ENCODE measurements at places on chromosomes 3 and 15. TPM values are rescaled to one million over a fixed set of nuclear protein-coding genes. Genes with fewer than 3 reads are reported as not detected.

AHSG gene
- polyA plus RNA-seq: 0.59 TPM

ATP13A5 gene
- not detected for polyA plus RNA-seq

- H3K4me1 ChIP-seq: peaks cover 42% of the 10 kb centered on the region
- H3K4me3 ChIP-seq: no peak overlapping the region
- no peaks in the 10 kb centered on the region for H3K27me3 ChIP-seq
- H3K27ac ChIP-seq: peak overlapping the region; percentile 82
These were observed 7.7 kb downstream of the PLD1 start for GRCh38 chr3:171802590-171802956.

DNA sequence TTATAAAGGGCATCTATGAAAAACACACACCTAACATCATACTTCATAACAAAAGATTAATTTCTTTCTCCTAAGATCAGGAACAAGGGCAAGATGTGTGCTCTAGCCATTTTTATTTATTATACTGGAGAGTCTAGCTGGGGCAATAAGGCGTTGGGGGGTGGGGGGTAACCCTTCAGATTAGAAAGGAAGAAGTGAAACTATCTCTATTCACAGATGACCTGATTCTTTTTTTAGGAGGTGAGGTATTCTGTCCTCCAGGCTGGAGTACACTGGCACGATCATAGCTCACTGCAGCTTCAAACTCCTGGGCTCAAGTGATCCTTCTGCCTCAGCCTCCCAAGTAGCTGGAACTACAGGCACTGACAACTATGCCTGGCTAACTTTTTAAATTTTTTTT, 89.5 kb upstream of the MANF start:
- no peaks in the 10 kb centered on the region for H3K27me3 ChIP-seq
- no peaks in the 10 kb centered on the region for H3K4me1 ChIP-seq
- no peak for DNase-seq
- no peaks in the 10 kb centered on the region for H3K36me3 ChIP-seq

- H3K27me3 ChIP-seq: no peaks in the 10 kb centered on the region
- no peak overlapping the region for H3K27ac ChIP-seq
- H3K4me1 ChIP-seq: no peaks in the 10 kb centered on the region
- DNase-seq: no peak
These were observed 36.9 kb downstream of the SFMBT1 start for GRCh38 chr3:53008932-53009331.

- no peak for DNase-seq
- H3K27ac ChIP-seq: no peak overlapping the region
These were observed 6.1 kb upstream of the SCAANT1 start for GRCh38 chr3:63918321-63918720.

GRCh38 chr3:124318014-124318413, 326.1 kb upstream of the ROPN1 start:
- H3K27me3 ChIP-seq: no peaks in the 10 kb centered on the region
- no peak overlapping the region for H3K4me3 ChIP-seq
- H3K27ac ChIP-seq: no peak overlapping the region
- H3K4me1 ChIP-seq: no peaks in the 10 kb centered on the region
- no peaks in the 10 kb centered on the region for H3K36me3 ChIP-seq

DNA sequence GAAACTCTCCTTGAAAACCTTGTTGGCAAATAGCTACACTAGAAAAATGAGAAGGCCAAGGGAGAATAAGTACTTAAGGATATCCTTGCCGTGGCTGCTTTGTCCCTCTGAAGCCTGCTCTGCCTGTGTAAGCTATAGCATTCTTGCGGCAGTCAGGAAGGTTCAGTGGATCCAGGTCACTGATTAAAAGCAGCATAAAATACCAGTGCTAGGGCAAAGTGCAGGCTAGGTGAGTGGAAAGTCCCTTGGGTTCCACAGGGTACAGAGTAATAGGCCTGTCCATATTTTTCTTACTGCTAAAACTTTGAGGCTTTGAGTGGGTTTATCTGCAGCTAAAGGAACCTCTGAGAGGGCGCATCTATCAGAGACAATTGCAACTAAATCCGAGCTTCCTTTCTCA, 10.3 kb downstream of the CXCR6 start:
- H3K4me1 ChIP-seq: peaks cover 3% of the 10 kb centered on the region
- no peak for DNase-seq
- no peak overlapping the region for H3K4me3 ChIP-seq
- H3K27ac ChIP-seq: no peak overlapping the region

DNA sequence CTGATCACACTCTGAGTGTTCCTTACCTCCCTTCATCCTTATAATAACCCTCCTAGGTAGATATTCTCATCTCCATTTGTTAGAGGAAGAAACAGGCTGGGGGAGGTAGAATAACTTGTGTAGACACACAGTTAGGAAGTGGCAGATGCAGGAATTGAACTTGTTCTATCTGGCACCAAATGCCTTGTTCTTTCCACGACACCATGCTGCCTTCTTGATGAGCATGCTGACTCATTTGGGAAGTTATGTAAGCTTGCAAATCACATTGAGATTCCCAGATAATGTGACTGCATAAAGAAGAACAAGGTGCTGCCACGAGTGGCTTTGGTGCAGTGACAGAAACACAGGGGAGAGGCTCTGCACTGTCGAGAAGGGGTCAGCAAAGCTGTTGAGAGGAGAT, 27.5 kb upstream of the NDUFB4 start:
- H3K4me1 ChIP-seq: no peaks in the 10 kb centered on the region
- H3K27me3 ChIP-seq: no peaks in the 10 kb centered on the region
- DNase-seq: no peak
- H3K27ac ChIP-seq: no peak overlapping the region

GRCh38 chr15:100022391-100022790, 289.2 kb upstream of the LYSMD4 start:
- H3K4me3 ChIP-seq: no peak overlapping the region
- H3K4me1 ChIP-seq: peaks cover 14% of the 10 kb centered on the region
- H3K27ac ChIP-seq: no peak overlapping the region
- DNase-seq: no peak
- H3K36me3 ChIP-seq: no peaks in the 10 kb centered on the region

DNA sequence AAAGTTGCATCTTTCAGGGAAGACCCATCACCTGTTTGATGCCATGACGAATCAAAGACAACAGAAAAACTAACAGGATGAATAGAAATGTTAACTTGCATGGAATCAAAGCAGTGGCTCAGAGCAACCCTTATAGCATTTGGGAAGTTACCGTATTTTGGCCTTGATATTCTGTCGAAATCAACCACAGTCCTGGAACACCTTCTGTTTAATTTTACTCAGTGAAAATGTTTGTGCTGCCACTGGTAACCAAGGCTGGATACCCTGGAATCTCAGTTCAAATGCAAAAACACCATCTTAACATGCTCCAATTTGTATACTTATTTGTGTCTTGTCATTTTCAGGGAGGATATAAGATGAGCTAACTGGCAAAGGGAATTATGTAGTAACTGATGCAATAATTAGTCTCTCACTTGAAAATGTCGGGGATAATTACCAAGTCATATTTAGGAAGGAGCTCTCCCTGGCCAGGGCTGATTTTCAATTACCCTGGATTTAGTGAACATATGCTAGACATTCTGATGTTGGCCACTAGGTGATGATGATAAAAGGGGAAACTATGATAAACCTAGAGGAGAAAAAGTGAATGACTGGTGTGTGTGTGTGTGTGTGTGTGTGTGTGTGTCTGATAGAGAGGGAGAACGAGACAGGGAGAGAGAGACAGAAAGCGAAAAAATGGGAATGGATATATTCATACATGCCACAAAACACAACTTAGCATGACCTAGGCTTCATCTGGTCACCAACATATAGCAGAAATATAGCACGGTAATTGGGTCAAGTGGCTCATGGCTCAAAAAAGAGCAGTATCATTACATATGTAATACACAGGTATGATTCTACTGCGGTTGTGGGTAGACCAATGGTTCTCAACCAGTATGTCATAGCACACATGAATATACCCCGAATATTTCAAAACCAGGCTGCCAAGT, 19.0 kb upstream of the PRICKLE2 start:
- H3K36me3 ChIP-seq: no peaks in the 10 kb centered on the region
- peak; percentile 11 for DNase-seq
- H3K4me1 ChIP-seq: peaks cover 3% of the 10 kb centered on the region
- H3K27me3 ChIP-seq: no peaks in the 10 kb centered on the region
- no peak overlapping the region for H3K4me3 ChIP-seq
- no peak overlapping the region for H3K27ac ChIP-seq

TSEN2 gene
- 15.9 TPM for polyA plus RNA-seq

- H3K27me3 ChIP-seq: no peaks in the 10 kb centered on the region
- H3K36me3 ChIP-seq: no peaks in the 10 kb centered on the region
These were observed 572.7 kb downstream of the NLGN1 start for GRCh38 chr3:173970281-173970680.

ADPGK gene
- 48.5 TPM for polyA plus RNA-seq

DNA sequence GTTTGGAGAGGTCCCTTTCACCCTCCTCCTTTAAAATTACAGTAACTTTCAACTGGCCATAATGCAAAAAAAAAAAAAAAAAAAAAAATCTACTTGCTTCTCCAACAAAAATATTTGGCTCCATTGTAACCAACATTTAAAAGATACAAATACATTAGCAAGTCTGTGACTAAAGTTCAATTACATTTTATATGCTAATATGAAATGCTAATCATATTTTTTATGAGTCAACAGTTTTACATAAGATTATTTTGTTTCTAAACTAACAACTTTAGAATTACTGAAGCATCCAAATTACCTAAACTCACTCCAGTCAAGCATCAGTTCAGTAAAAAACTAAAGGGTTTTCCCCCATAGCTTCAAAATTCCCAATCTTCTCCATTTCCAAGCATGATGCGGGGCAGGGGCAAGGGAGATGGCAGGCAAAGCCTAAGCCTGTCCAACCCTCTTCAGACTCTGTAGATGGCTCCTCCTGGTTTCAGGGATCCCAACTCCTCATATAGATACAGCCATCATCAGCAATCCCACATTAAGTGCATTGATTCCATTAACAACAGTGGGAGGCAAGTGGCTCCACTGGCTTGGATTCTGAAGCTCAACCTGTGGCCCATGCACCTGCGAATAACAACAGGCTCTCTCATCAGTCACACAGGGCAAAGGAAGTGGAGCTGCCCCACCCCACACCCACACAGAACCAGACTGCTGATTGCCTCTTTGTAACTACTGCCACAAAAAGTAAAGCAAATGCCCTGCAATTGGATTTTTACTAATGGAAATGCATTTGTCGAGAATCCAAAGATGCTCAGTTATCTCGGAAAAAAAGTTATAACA, 15.0 kb downstream of the SFMBT1 start:
- DNase-seq: no peak
- H3K4me3 ChIP-seq: no peak overlapping the region
- peaks cover 4% of the 10 kb centered on the region for H3K4me1 ChIP-seq
- no peak overlapping the region for H3K27ac ChIP-seq

- H3K4me3 ChIP-seq: no peak overlapping the region
- H3K27ac ChIP-seq: no peak overlapping the region
- H3K27me3 ChIP-seq: no peaks in the 10 kb centered on the region
These were observed 67.6 kb upstream of the ARHGEF3 start for GRCh38 chr3:56869157-56869889.

DNA sequence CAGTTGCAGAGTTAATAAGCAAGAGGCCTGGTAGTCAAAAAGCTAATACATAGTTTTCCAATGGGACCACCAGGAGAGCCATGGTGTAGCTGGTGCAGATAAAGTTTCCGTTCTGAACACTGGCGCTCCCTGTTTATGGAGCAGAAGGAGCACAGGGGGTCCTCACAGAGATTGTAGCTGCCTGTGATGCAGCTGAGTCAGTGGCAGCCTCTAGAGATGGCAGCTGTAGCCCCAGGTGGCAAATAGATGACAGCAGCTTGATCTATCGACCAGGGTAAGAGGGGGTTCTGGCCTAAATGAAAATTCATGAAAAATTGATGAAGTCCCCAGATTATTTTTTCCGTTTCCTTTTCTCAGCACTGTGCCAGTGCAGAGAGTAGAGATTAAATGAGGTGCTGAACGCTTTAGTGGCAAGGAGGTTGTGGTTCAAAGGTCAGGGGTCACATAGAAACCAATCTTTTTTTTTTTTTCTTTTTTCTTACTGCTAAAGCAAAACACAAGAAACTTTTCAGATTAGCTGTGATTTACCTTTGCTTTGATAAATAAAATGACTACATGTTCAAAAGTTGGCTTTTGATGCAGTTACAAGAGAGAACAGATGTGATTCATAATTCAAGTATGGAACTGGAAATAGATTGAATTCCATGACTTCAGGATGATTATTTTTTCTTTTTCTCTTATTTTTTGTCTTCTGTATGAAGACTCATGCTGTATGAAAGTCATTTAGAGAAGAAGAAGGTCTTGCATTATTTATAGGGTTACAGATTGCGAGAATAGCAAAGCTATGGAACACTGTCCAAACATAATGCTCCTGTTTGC, 63.3 kb downstream of the ROBO2 start:
- DNase-seq: no peak
- H3K36me3 ChIP-seq: no peaks in the 10 kb centered on the region
- no peaks in the 10 kb centered on the region for H3K4me1 ChIP-seq
- H3K27me3 ChIP-seq: no peaks in the 10 kb centered on the region
- no peak overlapping the region for H3K27ac ChIP-seq

- H3K4me3 ChIP-seq: no peak overlapping the region
- peak; percentile 66 for DNase-seq
- no peaks in the 10 kb centered on the region for H3K27me3 ChIP-seq
These were observed 19.2 kb upstream of the GSK3B start for GRCh38 chr3:120113128-120114116.

DNA sequence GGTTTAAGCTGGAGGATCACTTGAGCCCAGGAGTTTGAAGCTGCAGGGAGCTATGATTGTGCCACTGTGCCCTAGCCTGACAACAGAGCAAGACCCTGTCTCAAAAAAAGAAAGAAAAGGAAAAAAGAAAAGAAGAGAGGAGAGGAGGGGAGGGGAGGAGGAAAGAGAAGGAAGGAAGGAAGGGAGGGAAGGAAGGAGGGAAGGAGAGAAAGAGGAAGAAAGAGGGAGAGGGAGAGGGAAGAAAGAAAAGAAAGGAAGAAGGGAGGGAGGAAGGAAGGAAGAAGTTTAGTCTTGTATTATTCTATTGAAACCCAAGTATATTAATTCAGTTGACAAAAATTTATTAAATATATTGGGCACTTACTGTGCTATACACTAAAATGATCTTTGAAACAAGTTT, 11.5 kb downstream of the GOLM2 start:
- DNase-seq: no peak
- H3K4me1 ChIP-seq: peaks cover 22% of the 10 kb centered on the region
- H3K27ac ChIP-seq: no peak overlapping the region
- no peak overlapping the region for H3K4me3 ChIP-seq

DNA sequence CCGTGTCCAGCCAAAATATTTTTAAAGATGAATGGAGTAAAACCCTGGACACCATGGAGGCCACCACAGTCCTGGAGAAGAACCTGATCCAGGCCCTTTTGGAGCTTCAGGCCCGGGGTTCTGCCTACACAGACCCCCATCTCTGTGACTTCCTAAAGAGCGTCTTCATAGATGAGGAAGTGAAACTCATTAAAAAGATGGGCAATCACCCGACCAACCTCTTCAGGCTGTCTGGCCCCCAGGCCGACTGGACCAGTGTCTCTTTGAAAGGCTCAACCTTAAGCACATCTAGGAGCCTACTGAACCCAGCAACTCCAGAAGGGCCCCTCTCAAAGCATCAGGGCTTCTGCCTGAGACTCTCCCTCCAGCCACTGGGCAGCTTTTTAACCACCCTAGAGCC, 107.9 kb upstream of the FAM174B start:
- H3K4me3 ChIP-seq: no peak overlapping the region
- H3K27me3 ChIP-seq: no peaks in the 10 kb centered on the region
- H3K27ac ChIP-seq: no peak overlapping the region
- no peak for DNase-seq

Data from keratinocyte (primary cell).